ENCODE measurements at places on chromosomes 16 and 17.

GRCh38 chr16:58046054-58046881 is 20.7 kb downstream of the MMP15 start:
- no peak for DNase-seq

DNA sequence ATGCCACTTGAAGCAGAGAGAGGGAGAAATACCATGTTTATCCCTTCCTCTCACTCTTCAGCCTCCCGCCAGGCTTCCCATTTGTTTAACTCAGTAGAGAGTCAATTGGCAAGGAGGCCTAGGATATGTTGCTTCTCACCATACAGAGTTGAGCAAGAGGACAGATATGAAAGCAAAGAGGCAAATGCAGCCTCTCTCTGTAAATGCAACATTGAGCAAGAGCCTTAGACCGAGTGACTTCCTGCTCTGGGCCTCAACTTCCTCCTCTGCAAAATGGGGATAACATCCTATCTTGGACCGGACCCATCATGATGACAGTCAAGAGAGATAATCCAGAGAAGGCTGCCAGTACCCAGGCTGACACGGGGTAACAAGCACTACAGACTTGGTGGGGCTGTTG is 36.8 kb downstream of the SOCS1 start:
- no peak for DNase-seq

- no peak for DNase-seq
Measured at GRCh38 chr17:18928628-18929125, 23.3 kb upstream of the SLC5A10 start.

DNA sequence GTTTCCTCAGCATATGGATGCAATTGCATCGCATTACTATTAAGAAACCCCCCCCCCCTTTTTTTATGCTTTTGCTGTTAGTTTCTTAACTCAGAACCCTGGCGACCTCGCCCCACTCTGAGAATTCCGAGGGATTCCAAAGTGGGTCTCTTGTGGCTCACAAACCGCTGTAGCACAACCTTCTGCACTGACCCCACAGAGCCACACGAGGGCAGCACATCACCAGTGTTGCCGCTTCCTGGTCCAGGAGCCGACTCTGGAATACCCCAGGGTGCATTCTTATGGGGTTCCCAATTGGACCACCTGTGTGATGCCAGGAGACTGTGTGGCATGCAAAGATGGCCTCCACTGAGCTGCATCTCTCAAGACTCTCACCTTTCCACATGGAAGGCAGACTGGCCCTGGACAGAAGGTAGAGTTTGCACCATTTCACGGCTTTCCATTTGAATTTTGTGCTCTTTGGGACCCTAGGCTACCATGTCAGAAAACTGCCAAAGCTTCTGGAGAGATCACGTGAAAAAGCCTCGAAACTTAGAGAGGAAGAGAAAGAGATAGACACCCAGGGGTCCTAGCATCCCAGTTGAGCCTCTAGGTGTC is 432.7 kb upstream of the ASIC2 start:
- DNase-seq, result no peak

- no peak for DNase-seq
Measured at GRCh38 chr16:58940609-58941008, 206.5 kb upstream of the GOT2 start.

GRCh38 chr16:28183930-28184329 is 27.8 kb downstream of the XPO6 start:
- DNase-seq, result no peak

- no peak for DNase-seq
Measured at GRCh38 chr16:90032674-90033331, 13.5 kb upstream of the DBNDD1 start.

- peak; percentile 59 for DNase-seq
Measured at GRCh38 chr16:4474192-4474961, at the start of gene NMRAL1. Gene NMRAL1 (minus strand): TSS chr16:4474625. CDS start chr16:4474132, 493 bp downstream.

DNA sequence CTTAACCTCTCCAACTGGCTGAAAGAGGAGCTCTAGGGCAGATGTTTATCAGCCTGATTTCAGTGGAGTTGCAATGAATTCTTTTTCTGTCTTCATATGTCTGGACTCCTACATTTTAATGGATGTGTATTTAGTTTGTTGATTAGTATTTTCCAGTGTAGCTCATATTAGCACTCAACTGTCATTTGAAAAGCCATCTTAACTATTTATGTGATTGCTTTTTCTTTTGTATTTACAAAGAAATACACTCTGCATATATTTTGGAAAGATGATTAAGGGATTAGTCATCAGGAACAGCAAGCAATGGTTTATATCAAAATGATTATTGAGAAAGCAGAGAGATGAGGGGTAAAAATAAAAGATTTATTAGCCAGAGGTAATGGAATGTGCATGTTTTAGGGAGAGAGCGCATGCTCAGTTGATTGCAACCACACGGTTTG is 71.1 kb downstream of the WWOX start:
- DNase-seq, result no peak

DNA sequence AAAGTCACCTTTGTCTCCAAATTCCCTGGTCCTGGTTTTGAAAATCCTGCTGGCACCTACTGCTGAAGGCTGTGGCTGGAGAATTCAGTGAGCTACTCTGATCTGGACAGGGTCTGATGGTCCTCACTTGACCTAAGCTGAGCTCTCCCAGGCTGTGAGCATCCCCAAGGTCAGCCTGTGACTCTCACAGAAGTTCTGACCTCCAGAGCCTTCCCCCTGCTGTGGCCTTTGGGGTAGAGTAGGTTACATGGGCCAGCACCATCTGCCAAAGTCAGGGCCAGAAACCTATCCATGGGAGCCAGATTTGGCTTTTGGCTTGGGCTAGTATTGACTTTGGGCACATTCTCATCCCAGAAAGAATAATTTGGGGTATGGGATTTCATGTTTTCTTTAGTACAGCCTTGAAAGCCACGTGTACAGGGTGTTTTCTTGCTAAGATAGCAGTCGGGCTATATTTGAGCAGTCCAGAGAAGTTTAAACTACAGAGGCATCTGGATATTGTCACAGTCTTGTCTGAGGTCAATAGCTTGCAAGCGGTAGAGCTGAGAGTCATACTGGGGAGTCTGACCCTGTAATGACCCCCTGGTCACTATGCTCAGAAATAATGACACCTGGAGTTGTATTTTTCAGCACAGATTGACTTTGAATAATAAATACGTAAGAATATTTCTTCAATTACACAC is 6.2 kb upstream of the AGRP start:
- DNase-seq, result no peak

- peak; percentile 38 for DNase-seq
Measured at GRCh38 chr17:1002771-1003555, 6.0 kb downstream of the TIMM22 start.

DNA sequence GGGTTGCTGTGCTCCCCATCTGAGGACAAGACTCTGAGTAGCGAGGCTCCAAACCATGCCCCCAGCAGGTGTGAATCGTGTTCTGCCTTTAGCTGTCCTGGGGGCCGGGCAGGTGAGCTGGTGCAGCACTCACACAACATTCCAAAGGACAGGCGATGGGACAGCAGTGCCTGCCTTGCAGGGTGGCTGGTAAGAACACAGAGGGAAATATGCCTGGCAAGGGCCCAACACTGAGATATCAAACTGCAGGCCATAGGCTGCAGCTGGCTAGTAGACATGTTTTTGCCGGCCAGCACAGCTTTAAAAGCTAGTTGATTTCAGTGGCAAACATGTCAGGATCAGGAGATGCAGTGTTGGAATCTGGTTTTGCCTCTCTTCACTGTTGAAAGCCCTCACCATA is 23.6 kb downstream of the CLEC16A start:
- DNase-seq, result no peak

DNA sequence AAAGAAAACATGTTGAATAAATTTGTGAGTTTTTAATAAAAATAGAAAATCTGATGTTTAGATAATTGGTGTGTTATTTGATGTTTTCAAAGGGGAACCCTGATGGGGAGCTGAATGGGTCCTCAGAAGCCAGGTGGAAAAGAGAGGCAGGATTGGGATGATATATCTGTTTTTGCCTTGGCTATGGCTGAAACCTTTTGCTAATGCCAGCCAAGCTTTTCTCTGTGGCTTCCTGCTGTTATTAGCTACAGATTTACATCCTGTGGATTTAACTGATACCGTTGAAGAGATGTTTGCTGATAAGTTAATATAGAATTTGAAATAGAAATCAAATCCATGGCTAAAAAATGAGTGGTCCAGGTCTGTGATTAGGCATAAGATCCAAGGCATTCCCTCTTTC is 4.2 kb upstream of the AATF start:
- DNase-seq, result no peak

DNA sequence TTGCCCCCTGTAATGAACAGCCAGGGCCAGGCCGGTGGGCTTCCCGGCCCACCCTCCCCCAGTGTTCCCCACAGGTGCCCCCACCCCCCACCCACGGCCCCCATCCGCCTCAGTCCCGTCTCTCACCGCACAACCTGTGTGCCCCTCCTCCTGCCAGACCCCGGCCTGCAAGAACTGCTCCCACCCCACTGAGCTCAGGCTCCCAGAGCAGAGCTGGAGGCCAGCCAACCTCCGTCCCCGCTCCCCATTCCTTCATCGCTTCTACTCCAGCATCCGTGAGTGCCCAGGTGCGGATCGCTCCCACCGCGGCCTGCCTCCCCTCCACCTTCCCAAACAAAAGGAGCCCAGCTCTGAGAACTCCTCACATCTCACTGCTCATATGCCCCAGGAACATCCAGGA is 4.2 kb downstream of the MVD start:
- no peak for DNase-seq

GRCh38 chr16:89297156-89297874 is 79.8 kb downstream of the ZNF778 start:
- DNase-seq, result no peak

DNA sequence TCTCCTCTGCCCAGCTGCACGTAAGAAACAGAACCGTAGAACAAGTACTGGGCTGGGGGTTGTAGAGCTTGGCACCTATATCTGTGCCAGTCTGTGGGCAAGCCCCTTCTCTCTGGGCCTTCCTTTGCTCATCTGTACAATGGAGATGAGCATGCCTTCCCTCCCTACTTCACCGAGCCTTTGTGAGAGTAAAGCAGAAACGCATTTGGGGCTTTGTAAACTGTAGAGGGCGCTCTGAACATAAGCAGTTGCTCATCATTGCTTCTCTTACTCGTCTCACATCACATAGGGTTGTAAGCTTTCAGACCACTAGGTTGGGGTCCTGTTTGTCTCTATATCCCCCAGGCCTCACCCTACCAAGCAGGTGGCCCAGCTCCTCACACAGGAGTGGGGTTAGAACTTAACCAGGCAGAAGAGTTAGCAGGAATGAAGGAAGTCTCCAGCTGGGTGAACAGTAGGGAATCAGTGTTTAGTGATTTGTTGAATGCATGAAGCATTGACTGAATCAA is 15.1 kb downstream of the SAMD14 start:
- no peak for DNase-seq

- DNase-seq, result no peak
Measured at GRCh38 chr17:30468465-30468864, 8.7 kb upstream of the GOSR1 start.

DNA sequence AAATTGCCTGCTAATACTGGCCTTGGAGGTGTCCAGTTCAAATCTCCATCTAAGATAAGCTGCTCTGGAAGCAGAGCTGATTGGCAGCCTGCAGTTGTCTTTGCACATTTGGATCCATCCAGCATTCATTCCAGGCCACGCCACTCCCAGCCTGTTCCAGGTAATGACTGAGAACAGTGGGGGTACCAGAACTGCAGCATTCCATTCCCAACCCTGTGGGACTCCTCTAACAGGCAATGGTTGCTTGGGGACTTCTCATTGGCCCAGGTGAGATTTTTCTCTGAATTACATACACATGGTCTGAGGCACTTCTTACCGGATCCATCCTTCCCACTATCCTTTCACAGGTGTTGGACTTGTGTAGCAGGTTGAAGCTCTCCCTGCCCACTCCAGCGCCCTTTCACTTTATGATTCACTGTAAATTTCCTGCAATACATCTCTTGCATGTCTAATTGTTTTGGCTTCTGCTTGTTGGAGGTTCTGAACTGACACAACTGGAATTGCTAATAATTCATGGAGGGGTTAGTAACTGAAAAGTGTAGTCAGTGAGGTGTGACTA is 206.1 kb upstream of the ZFHX3 start:
- no peak for DNase-seq

DNA sequence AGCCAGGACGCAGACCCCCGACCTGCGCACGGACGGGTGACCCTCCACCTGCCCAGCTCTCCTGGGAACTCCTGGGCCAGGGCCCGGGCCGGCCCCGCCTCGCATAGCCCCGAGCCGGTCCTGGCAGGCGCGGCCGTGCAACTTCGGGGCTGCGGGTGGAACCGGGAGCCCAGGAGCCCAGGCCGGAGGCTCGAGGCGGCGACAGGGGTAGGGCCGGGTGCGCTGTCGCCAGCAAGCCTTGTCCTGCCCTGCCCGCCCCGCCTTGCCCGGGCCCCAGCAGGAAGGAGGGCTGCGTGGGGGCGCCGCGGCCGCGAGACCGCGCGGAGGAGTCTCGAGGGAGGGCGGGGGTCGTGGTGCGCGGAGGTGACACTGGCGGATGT is 408 bp downstream of the LMF1 start:
- DNase-seq, result no peak

GRCh38 chr16:1863681-1864460 is 8.1 kb downstream of the MEIOB start:
- DNase-seq, result peak; percentile 7

DNA sequence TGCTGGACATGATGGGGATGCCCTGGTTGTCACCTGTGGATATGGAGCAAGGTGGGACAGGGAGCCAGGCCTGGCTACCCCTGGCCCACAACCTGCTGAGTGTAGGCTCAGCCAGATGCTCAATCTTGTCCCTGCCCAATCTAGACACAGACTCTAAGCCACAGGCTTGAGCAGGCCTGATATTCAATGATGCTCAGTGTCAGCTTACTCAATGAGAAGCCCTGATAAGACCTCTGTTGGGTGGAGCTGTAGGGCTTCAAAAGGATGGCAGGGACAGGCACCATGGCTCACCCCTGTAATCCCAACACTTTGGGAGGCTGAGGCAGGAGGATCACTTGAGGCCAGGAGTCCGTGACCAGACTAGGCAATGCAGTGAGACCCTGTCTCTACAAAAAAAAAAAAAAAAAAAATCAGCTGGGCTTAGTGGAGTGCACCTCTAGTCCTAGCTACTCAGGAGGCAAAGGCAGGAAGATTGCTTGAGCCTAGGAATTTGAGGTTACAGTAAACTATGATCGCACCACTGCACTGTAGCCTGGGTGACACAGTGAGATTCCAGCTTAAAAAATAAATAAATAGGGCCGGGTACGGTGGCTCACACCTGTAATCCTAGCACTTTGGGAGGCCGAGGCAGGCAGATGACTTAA is 3.4 kb downstream of the LCAT start:
- DNase-seq, result no peak

DNA sequence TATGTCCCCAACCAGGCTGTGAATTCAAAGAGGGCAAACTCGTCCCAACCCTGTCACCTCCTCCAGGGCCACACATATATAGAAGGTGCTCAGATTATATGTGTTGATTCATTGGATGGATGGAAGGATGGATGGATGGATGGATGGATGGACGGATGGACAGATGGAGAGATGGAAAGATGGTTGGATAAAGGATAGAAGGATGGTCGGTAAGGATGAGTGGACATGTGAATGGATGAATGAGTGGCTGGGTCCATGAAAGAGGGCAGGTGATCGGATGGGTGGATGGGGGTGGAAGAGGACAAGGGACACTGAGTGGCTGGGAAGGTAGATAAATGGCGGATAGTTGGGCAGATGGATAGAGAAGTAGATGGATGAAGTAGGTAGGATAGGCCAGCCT is 30.1 kb downstream of the TRPV3 start:
- DNase-seq, result no peak

GRCh38 chr17:47301161-47301560 is 22.6 kb upstream of the EFCAB13 start:
- DNase-seq, result no peak
